Activated T-helper 2 cell treated with anti-CD3 and anti-CD28 coated beads, Interferon-gamma antibody, Interleukin-2, Interleukin-4, amounts not matched to agents 10 μg/mL and 5 μg/mL and 100 μg/mL, durations not matched to agents 14 hours and 24 hours and 36 hours (primary cell): ENCODE measurements at places on chromosomes 5 and 9.
A peak's percentile ranks its signal among the peaks of the same experiment; 100 is the strongest.

GRCh38 chr9:126860757-126861466 is 473 bp downstream of the ZBTB34 start:
- DNase-seq: no peak

DNA sequence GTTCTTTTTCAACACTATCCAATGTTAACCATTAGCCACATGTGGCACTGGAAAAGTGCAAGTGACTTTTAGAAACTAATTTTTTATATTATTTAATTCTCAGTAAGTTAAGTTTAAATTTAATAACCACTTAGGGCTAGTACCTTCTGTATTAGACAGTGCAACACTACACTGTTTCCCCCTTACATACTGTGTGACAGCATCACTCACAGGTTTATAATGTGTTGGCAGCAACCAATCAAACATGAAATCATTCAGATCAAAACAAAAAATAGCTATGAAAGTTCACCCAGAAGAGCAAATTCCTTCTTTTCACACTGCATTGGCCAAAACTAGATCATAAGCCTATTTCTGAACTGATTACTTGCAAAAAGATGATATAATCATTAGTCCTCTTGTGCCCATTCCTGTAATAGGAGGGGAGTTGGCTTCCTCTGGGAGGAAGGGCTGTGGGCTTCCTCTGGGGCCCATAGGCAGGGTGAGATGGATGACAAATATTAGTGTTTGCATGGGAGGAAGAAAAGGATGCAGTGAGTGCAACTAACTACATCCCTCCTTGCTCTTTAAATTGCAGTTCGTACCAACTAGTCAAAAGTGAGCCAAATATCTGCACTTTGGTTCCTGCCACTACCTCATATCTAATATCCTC is 708.1 kb upstream of the RGMB start:
- DNase-seq: no peak

- DNase-seq: no peak
Observed at GRCh38 chr5:28046596-28046995, 1008.2 kb upstream of the CDH9 start.

DNA sequence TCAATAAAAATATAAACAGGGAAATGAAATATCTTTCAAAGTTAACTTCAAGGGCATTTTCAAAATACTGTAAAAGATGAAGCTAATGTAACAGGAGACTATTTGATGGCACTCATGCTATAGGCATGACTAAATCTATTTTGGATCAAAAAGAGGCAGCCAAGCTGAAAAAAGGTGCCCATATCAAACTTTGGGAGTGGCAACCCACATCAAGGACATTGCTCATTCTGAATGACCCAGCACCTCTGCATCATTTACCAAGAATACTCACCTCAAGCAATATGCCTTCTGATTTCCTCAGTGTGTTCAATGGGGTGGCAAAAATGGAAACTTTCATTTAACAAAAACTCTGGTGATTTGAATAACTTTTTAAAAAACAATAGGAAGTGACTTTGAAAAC is 853.3 kb downstream of the TLE1 start:
- no peak for DNase-seq

- no peak for DNase-seq
Observed at GRCh38 chr5:40572937-40573336, 106.8 kb upstream of the PTGER4 start.

DNA sequence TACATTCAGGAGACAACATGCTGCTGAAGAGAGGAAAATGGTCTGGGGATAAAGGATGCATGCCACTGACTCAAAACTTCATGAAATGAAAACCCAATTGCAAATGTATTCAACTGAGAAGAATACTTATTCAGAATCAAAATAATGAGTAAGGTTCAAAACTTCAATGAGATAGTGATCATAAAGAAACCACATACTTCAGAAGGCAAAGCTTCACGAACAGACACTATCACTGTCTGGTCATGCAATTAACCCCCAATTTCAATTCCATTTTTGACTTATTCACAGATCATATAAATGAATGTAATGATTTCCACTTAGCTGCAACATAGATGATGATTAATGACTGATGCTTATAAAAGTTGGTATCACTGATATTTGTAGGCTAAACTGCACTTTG is 33.0 kb upstream of the CTNNAL1 start:
- no peak for DNase-seq

DNA sequence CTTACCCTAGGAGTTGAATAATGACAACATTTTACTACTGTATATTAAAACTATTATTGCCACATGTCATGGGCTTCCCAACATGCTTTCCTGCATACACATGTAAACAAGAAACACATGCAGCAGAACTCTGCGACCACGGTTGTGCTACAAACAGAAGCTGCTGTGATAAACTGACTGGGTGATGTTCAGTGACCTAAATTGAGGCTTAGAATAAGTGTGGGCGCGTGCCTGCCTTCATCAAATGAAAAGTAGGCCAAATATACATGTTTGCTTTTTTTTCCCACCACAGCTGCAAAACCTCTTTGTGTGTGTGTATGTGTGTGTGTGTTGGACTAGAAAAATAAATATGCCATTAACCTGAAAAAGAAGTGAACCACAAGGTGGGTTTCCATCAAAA is 1202.1 kb downstream of the PTPRD start:
- no peak for DNase-seq

GRCh38 chr9:76528056-76528455 is 69.1 kb downstream of the GCNT1 start:
- no peak for DNase-seq

DNA sequence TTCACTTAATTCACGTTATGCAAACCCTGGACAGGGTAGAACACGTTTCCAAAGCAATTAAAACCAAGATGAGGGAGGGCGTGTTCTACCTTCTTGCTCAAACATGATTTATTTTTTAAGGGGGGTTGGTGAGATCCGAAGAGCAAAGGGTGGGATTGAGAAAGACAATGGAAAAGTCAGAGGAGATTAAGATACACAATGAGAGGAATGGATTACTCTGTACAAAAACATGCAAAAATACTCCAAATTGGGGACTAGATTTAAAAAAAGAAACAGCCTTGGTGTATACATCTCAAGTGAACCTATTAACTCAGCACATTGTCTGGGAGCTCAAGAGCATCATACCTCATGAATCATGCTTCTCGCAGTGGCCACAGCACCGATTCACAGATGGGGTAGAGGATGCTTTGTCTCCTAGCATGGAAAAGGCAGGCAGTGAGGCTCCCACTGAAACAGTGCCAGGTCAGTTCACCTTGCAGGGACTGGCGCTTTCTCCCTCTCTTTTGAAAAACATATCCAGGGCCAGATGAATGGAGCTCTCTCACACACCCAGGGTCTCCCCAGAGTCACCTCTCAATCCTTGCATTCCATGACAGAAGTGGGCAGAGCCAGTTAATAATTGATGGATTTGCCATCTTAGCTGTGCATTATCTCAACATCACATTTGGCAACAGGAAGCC is 459.7 kb downstream of the BNC2 start:
- no peak for DNase-seq

DNA sequence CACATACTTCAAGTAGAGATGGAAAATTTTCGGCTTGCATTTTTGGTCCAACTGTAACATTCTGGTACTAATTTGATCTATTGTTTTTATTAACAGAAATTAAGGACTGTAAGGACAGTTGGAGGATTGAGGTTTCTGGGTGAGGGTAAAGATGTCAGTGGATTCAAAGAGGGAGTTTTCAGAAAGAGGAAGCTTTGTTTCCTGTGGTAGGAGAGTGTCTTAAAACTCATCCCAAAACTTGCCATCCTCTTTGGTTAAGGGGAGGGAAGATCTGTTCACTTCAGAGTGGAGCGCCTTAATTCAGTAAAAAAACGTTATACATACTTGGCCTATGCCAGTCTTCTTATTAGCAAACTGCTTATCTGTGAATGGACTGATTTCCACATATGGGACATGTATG is 13.8 kb downstream of the CNTRL start:
- DNase-seq: no peak

DNA sequence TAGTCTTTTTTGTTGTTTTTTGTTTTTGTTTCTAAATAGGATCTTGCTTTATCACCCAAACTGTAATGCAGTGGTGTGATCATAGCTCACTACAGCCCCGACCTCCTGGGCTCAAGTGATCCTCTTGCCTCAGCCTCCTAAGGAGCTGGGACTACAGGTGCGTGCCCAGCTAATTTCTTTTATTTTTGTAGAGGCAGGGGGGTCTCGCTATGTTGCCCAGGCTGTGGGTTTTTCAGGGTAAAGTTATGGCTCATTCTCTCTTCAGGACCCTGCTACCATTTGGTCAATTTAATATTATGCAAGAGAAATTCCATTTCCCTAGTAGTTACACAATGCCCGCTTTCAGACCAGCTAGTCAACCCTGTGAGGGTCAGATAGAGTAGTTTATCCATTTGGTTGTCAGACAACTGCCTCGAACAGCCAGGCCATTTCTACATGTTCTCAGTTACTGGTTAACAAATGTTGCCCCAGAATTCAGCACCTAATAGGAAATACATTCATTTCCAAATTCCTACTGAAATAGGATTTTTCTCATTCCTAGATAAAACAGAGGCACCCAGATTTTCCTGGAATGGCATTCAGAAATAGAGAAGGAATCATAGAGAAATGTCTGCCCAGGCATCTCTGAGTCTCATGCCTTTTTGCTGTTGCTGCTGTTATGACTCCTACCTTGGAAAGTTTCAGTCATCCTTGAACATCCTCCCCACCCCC is 6.4 kb upstream of the GLIS3 start:
- DNase-seq: no peak

- DNase-seq: no peak
Observed at GRCh38 chr9:34457266-34458012, 931 bp downstream of the FAM219A start.

- DNase-seq: no peak
Observed at GRCh38 chr5:172090976-172091547, 84.6 kb upstream of the FBXW11 start.

GRCh38 chr9:101738566-101739183 is at the start of gene GRIN3A:
Gene GRIN3A, minus strand, starts transcription at chr9:101738647. Its CDS starts 668 bp downstream, at chr9:101737979.
- no peak for DNase-seq

- DNase-seq: no peak
Observed at GRCh38 chr5:147898875-147899401, 7.4 kb downstream of the C5orf46 start.

GRCh38 chr5:87752362-87752761 is 339.6 kb upstream of the CCNH start:
- DNase-seq: no peak

- DNase-seq: peak; percentile 33
Observed at GRCh38 chr5:76544268-76544926, 78.8 kb downstream of the F2RL2 start.

- no peak for DNase-seq
Observed at GRCh38 chr5:168469816-168470215, 16.5 kb upstream of the RARS1 start.

DNA sequence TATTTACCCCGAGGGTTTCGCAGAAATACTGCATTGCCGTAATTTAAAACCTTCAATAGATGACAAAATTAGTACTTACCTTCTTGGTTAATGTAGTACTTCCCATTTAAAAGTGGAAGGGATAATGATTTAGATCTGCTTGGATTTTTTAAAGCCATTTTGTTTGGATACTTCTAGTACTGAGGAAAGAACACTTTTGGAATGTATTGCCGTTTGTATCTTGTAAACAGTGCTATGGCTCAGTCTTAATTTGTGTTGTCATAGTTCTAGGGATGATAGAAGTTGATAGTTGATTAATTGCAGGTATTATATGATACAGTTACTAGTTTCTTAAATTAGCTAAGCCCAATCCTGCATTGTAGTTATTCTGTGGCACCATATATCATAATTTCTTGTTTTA is 33.1 kb downstream of the TNPO1 start:
- no peak for DNase-seq

DNA sequence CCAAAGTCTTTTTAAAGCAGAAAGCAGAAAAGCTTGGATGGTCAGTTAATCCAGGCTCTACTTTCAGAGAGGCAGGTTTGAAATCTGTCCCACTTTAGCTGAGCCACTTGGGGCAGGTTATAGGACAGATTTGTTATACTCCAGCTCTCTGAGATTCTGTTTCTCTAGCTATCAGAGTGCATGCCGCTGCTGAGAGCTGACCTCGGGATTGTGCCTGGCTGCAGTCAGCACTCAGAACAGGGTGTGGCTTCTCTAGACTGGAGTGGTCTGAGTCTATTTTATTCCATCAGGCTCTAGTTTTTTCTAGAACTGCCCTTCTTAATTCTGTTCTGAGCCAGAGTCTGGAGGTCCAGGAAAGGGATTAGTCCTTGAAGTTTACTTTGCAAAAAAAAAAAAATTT is 67.7 kb downstream of the NDFIP1 start:
- no peak for DNase-seq

- DNase-seq: no peak
Observed at GRCh38 chr5:161411156-161411555, 135.4 kb downstream of the GABRB2 start.

GRCh38 chr9:94754976-94755475 is 28.5 kb downstream of the AOPEP start:
- no peak for DNase-seq

DNA sequence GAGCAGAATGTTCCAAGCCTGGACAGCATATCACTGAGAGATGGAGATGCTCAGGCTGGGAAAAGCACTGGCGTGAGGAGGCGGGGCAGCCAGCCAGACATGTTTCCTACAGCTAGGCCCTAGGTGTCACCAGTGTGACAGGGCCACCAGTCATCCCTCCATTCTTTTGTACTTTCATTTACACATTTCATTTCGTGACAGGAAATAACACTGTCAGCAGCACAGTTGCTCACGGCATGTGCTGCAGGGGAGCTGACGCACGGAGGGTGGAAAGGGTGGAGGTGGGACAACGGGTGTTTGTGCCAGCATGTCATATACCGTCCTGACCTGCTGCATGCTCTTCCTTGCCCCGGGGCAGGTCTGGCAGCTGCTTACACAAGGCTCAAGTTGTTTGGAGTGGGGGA is 14.8 kb upstream of the CEMIP2 start:
- peak; percentile 81 for DNase-seq

- DNase-seq: no peak
Observed at GRCh38 chr5:83538786-83539462, 67.4 kb downstream of the VCAN start.
